ENCODE measurements at places on chromosomes 12 and 14.

GRCh38 chr14:59316151-59316830 is 127.8 kb downstream of the DAAM1 start:
- DNase-seq = no peak

GRCh38 chr14:75132382-75133086 is 5.7 kb upstream of the NEK9 start:
- peak; percentile 71 for DNase-seq

DNA sequence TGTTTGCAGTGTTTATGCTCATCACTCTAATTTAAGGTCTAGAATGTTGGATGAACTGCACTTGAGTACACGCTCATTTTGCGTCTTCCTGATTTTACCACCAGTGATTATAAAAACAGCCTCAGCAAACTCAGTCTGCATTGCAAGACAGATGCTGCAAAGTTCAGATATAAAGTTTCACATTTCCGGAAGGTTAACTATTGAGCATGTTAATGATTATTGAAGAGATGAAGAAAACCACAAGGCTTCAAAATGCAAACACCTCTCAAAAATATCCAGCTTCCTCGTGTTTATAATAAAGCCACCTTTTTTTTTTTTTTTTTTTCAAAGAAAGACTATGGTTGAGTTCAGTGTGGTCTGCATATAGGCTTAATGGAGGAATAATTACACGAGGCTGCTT is 92.1 kb upstream of the BMP4 start:
- no peak for DNase-seq

GRCh38 chr12:112352921-112353320 is 29.3 kb downstream of the HECTD4 start:
- no peak for DNase-seq

GRCh38 chr14:105281371-105282097 is 19.3 kb downstream of the BRF1 start:
- peak; percentile 64 for DNase-seq

- DNase-seq = peak; percentile 92
These were observed 756.5 kb upstream of the TBX3 start for GRCh38 chr12:115440438-115440837.

GRCh38 chr14:55417955-55418354 is 6.3 kb upstream of the ATG14 start:
- DNase-seq = no peak

DNA sequence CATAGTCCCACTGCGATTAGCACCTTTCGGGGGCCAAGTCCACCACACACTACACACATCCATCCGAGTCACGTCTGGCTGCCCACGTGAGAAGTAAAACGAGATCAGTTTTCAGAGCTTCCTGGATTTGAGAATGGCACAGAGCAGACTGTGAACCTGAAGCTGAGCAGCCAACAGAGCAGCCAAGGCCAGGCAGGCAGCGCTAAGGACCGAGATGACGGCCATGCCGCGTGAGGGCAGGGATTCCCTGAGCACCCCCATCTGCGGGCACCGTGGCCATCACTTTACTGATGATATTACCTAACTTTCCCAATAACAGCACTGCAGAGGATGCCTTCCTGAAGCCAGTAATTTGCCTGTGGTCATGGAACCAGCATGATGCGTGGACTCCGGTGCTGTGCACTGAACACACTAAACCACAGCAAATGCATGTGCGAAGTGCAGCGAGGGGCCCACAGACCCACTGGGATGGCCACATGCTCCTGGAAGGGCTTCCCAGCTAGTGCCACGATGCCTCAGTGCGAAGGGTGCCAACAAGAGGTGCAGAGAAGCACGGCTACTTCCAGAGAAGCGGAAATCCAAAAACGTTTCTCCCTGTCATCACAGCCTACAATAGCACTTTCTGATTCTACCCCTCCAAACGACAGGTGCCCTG is 56.0 kb downstream of the RNF34 start:
- no peak for DNase-seq

DNA sequence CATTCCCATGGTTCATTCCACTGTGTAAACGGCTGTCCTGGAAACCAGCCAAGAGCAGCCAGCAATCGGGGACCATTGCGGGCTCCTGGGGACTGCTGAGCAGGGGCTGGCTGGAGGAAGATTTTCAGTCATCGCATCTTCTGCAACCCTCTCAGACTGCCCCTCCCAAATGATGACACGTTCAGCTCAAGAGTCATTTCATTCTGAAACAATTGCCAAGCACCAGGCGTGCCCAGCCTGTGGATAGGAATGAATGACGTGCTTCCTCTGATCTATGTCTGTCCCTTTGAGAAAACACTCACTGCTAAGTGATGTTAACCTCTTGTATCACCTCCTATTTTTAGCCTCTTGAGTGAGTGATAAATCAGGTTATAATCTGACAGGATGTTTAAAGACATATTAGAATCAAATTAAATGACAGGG is 62.0 kb downstream of the NDUFA12 start:
- DNase-seq = peak; percentile 94

DNA sequence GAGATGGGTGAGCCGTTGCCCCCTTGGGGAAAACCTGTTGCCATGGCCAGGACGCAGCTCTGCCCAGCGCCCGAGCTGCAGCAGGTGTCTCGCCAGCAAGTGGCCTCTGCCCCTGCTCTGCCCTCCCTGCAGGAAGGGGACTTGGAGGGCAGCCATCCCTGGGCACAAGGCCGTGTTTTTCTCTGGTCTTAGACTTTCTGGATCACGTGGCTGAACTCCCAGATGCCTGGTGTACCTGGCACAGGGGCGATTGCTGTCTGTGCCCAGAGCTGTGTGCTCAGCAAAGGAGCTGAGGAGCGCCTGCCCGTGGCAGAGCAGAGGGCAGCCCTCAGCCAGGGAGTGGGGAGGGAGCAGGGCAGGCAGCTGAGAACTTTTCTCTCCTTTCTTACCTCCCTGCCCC is 38.0 kb downstream of the TMEM63C start:
- DNase-seq = no peak

- peak; percentile 83 for DNase-seq
These were observed 454.8 kb downstream of the AEBP2 start for GRCh38 chr12:19894050-19894449.

- DNase-seq = peak; percentile 67
These were observed 22.4 kb upstream of the FBXO21 start for GRCh38 chr12:117212563-117213190.

DNA sequence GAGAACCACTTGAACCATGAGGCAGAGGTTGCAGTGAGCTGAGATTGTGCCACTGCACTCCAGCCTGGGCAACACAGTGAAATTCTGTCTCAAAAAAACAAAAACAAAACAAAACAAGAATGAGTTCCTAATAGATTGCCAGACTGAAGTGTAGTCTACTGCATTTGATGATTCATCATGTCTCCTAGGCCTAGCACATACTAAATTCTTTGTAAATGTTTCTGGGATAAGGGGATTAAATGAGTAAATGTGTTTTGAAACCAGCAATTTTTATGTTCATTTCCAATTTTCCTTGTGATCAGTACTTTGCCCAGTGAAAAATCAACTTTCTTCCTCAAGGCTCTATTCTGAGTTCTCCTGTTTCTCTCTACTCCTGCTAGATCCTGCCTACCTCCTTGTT is 2.9 kb upstream of the DYRK2 start:
- peak; percentile 79 for DNase-seq

DNA sequence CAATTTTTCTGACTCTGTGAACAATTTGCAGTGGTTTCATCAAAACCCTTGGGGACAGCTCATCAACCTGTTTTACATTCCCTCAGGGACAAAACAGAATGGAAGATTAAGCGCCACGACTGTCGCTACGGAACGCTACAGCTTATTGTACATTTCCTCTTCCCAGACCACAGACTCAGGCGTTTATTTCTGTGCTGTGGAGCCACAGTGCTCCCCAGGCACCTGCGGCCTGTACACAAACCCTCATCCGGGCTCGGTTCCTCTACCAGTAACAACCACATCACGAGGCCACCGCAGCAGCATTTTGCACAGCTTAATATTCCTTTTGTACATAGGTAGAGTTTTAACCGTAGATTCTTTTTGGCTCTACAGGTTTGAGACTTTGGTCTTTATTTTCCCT is 397.4 kb upstream of the OR4E1 start:
- no peak for DNase-seq

DNA sequence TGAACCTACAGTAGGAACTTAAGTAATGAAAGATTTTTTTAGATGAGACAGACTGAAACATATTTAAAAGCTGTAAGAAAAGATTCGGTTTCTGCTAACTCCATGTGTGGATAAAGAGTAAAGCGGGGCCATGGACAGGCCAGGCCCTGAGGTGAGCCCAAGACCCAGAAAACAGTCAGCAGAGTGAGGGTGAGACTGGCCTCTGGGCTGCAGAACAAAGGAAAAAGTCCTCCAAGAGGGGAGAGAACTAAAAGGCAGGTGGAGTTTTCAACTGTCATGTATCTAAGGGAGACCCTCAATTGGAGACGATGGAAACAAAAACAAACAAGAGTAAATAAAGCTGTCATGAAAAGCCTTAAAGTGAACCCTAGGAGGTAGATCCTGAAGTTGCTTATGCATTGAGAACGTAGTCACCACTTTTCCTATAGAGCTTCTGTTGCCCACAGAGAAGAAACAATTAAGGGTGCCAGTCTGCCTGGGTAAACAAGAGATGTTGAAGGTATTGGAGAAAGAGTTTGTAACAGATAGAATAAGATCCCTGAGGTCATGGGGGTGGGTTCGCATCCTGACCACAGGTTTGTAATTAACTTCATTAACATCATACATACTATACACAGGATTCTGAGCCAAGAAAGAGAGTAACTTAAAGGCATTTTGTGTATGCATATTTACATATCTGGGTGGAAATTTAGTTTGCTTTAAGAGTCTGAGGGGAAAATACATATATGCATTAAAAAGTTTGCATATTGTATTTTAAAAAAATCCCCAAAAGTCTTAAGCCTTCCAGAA is 268.7 kb upstream of the PDE3A start:
- no peak for DNase-seq

GRCh38 chr12:95759718-95760117 is 30.8 kb downstream of the NTN4 start:
- DNase-seq = no peak

DNA sequence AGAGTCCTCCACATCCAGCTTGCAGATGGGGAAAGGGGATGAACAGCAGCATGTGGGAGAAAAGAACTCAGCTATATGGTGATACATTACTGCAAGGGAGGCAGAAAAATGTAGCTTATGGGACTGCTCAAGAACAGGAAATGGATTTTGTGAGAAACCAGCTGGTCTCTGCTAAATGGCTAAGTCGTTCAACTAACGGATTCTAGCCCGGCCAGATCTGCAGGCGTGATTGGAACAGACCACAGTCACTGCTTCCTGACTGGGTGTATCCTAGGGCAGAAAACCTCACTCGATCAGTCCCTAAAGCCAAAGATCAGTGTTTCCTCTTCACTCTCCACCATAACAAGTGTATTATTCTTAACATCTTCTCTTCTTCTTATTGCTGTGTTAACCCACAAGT is 8.1 kb upstream of the PTGDR start:
- DNase-seq = no peak

DNA sequence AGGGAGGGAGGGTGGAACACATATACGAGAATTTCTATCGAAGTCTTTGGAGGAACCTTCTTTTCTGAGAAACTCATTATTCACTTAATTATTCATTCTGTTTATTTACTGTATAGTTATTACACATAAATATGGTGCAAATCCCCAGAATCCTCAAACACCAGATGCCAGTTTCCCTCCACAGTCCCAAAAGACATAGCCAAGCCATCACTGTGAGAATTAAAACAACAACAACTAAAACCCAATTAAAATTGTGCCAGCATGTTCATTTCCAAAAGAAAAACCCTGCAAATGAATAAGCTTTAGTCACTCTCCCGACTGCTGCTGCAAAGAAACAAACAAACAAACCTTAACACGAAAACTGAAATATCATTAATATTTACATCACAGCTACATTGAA is 173.5 kb downstream of the EFCAB11 start:
- DNase-seq = no peak

GRCh38 chr12:1234073-1234472 is 243.1 kb downstream of the ERC1 start:
- DNase-seq = no peak

DNA sequence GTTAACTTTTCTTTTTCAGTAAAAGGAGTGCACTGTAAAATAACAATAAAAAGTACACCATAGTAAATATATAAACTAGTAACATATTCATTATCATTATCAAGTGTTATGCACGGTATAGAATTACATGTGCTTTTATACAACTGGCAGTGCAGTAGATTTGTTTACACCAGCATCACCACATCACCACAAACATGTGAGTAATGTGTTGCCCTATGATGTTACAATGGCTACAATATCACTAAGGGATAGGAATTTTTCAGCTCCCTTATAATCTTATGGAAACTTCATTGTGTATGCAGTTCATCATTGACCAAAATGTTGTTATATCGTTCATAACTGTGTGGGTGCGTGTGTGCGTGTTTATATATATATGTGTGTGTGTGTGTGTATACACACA is 23.5 kb upstream of the NEDD1 start:
- no peak for DNase-seq

GRCh38 chr14:21199611-21200560 is 44.0 kb upstream of the OR5AU1 start:
- DNase-seq = peak; percentile 47

GRCh38 chr12:108611884-108612415 is 14.1 kb upstream of the TMEM119 start:
- DNase-seq = peak; percentile 89

DNA sequence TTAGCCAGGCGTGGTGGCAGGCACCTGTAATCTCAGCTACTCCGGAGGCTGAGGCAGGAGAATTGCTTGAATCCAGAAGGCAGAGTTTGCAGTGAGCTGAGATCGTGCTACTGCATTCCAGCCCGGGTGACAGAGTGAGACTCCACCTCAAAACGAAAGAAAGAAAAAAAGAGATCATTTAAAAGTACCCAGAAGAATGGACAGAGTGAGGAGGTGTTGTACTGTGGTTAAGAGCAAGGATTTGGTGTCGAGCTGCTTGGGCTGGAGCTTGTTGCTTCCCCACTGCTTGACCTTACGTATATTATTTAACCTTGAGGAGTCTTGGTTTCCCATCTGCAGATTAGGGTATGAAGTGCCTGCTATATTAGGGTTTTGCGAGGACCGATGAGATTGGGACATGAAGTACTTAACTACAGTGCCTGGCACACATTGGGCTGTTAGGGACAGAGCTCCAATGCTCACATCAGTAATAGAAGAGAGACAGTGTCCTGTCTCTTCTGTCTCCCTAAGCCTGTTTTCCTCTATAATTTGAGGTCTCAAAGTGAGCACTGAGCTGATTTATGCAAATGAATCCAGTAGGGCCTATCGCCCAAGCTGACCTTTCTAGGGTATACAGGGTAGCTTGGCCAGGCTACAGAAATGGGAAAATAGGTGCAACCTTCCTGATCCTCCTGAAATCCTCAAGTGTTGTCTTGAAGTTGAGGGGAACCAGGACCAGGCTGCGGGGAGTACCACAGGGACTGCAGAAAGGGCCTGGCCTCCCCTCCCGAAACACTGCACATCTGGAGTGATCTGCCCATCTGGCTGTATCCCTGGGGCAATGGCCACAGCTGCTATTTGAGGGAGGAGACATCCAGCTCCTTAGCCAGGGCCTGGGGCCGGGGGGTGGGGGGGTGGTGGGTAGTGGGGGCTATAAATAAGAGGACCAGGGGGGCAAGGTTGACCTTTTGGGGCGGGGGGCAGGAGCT is 8.6 kb upstream of the HDAC7 start:
- DNase-seq = no peak

All from fibroblast of skin of back (primary cell).